ENCODE measurements at places on chromosomes 7 and 10.

- DNase-seq = no peak
Measured at GRCh38 chr10:82874671-82875070, 999.7 kb downstream of the NRG3 start.

DNA sequence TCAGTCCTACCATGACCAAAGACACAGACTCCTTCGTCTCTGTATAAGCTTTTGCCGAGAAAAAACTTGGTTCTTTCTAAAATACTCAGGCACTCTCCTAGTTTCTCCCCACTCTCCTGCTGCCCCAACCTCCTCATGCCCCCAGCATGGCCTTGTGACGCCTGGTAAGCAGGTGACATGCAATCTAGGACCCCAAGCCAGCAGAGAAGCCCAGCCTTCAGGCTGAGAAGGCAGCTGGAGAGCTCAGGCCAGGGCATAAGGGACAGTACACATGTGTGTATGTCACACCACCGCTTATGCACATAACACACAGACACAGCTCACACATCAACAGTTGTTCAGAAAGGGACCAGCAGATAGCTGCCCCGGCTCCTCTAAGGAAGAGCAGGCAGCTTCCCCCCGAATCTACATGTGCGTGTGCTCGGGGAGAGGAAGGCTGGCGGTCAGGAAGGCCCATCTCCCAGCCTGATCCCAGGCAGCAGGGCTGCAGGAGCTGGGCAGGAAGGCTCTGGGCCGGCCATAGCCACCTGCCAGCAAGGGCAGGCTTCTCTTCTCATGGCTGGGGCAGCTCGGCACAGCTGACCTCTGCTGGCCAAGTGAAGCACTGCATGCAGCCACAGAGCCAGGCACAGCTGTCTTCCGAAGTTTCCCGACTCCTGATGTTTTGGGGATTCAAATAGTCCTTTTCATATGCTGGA, 8.5 kb downstream of the DDX56 start:
- DNase-seq = no peak

- no peak for DNase-seq
Measured at GRCh38 chr10:6678211-6678803, 98.2 kb upstream of the PRKCQ start.

GRCh38 chr7:115600207-115600606, 430.4 kb downstream of the TFEC start:
- no peak for DNase-seq

DNA sequence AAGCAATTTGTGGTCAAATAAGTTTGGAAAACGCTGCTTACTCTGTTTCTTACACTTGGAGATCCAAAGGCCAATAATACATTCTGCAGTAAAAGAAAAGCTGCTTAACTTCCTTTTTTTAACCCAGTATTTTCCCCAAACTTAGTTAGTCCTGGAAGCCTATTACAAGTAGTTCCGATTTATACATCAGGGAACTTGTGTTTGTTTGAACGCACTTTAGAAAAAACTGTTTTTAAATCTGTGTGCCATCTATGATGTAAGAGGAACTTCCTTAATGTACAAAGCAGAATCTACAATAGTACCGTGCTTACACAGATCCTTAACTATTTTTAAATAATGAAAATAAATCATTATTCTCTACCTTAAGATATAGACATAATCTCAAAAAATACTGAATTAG, 23.0 kb downstream of the SFR1 start:
- DNase-seq = no peak

- DNase-seq = no peak
Measured at GRCh38 chr7:17307000-17307399, 8.5 kb downstream of the AHR start.

GRCh38 chr10:46525824-46526681, 30.4 kb downstream of the GPRIN2 start:
- DNase-seq = no peak

DNA sequence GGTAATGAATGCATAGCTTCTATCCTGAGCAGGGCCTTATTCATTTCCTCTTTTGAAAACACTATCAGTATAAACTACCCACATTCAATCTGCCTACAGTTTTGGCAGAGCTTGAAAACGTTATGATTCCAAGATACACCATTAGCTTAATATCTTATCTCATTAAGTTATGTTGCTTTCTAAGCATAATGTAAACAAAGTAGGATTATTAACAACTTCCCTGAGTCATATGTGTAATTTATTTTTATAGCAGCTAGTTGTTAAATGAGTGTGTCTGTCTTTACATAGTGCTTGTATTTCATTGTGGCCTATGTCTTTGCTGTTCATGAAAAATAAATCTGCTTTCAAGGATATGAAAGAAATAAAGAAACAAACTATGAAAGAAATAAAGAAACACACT, 106.2 kb upstream of the DLX6 start:
- DNase-seq = no peak

- DNase-seq = no peak
Measured at GRCh38 chr10:51759896-51760534, 60.6 kb upstream of the CSTF2T start.

- DNase-seq = no peak
Measured at GRCh38 chr7:110719741-110720140, 371.2 kb upstream of the LRRN3 start.

- no peak for DNase-seq
Measured at GRCh38 chr10:132714986-132715775, 70.8 kb downstream of the NKX6-2 start.

DNA sequence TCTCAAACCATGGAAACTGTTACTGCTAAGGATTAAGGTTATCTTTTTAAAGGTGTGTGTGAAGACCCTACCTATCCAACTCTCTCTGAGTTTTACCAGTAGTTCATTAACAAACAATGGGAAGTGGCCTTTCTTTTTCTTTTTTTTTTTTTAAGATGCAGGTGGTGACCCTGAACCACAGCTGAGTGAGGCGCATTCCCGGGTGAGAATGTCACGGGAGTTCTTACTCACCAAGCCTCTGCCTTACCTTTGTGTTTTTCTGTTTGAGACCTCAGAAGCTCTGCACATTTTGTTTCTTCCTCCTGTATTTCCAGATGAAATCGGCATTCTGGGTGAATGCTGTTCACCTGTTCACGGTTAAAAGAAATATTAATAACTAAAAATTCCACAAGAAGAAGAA, 2.5 kb downstream of the VIPR2 start:
- no peak for DNase-seq

DNA sequence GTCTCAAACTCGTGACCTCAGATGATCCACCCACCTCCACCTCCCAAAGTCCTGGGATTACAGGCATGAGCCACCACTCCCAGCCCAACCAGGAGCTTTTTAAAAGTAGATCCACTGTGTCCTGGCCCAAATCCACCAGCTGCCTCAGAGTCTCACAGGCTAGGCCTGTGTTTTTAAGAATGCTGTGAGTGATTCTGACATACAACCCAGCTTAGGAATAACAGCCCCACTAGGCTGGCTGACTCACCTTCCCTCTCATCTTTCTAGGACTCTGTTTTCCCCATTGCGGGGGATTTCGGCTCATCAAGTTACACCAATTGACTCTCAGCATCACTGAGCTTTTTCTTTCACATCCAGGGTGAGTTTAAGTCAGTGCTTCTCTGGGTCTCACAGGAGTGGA, 207.6 kb downstream of the SKIDA1 start:
- no peak for DNase-seq

DNA sequence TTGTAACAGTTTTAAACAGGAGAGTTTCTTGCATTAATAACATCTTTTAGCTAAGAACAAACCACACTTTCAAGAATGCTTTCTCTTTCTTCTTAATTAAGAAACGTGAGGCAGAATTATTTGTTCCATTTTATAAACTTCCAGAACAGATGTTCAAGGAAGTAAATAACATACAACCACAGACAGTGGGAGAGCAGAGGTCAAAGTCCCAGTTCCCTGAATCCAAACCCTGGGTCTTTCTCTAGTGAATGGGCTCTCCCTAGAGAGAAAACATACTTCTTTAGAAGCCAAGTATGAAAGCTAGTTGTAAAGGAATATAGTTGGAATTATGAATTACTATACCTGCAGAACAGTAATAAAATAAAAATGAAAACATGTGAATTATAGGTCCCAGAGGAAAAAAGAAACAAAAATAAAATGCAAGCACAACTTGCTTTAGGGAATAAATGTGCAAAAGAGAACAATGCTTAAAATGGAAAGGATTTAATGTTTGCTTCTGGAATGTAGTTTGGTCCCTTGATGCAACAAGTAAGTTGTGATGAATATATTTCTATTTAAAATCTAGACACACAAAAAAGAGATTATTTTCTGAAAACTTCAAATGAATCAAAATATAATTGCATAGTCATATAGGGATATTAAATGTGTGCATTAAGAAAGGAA, 6.0 kb downstream of the OR6B1 start:
- no peak for DNase-seq

DNA sequence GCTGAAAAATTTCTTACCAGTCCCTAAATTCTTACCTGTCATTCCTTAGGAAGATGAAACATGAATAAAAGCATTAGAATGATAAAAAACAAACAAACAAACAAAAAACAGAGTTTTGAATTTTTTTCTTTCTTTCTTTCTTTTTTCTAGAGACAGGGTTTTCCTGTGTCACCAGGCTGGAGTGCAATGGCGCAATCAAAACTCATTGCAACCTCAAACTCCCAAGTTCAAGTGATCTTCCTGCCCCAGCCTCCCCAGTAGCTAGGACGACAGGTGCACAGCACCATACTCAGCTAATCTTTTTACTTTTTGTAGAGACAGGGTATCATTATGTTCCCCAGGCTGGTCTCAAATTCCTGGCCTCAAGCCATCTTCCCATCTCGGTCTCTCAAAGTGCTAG, 26.5 kb downstream of the NT5C2 start:
- DNase-seq = no peak

- DNase-seq = no peak
Measured at GRCh38 chr7:113915956-113916355, 2.9 kb downstream of the PPP1R3A start.

DNA sequence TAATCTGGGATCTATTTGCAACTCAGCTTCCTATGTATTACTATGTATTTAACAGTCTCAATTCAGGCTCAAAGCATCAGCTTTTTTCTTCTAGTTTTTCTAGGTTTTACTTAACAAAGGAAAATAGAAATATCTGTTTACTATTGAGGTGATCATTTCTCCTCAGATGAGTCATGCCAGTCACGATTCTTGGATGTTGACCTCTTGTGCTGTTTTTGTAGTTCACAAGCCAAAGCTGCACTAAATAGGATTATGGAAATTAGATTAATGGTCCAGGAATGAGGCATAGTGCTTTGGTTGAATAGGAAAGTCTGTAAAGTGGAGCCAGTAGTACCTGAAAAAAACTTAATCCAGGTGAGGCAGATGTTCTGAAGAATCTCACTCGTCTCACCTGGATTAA, 198.3 kb upstream of the KAT6B start:
- DNase-seq = no peak

DNA sequence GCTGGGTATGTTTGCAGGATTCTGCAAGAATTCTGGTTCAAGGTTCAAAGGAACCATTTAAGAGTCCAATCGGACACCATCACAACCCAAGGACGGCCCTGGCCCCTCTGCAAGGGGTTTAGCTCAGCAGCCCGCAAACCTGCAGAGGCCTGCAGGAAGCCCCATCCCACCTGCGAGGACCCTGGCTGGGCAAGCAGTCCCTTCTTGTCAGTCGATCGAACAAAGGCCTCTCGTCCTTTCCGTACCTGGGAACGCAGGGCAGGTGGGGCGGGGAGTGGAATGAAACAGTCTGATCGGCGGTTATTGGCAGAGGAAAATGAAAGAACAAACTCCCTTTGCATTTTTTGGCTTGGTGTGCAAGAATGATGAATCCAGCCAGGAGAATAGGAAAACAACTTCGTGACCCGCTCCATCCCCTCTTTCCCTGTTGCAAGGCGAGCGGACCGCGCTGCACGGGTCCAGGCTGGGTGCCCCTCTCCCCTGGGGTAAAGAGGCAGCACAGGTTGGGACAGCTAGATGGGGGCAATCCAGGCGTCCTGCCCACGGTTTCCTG, 73.7 kb downstream of the INSIG1 start:
- DNase-seq = no peak

GRCh38 chr10:112945811-112946210, 4.2 kb upstream of the TCF7L2 start:
- no peak for DNase-seq

GRCh38 chr10:105292236-105292635, 651.1 kb downstream of the SORCS3 start:
- DNase-seq = no peak

GRCh38 chr7:43639858-43640491, 57.1 kb downstream of the STK17A start:
- DNase-seq = no peak

- no peak for DNase-seq
Measured at GRCh38 chr10:17450024-17450423, 4.4 kb downstream of the ST8SIA6 start.

GRCh38 chr10:70600512-70601395, 1.8 kb downstream of the PRF1 start:
- no peak for DNase-seq

DNA sequence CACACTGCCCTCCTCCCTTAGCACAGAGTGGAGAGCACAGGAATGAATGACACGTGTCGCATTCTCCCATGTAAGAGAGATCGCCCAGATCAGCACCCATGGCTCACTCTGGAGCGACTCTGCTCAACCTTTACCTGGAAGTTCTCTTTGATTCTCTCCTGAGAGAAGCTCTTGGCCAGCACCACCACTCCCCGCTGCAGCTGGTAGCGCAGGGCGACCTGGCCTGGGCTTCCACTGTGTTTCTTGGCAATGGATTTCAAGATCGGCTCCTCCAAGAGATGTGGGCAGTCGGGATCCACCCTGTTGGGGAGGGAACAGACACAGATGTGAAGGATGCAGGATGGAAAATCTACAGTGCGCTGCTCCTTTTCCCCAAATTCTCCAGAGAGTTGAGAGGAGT, 27.4 kb downstream of the AKR1C8 start:
- DNase-seq = no peak

GRCh38 chr7:151080067-151080521, 515 bp downstream of the FASTK start:
- no peak for DNase-seq
